Activated T-helper 17 cell treated with anti-CD3 and anti-CD28 coated beads, Interleukin-2, amount 50 U/mL, for 72 hours (primary cell): ENCODE measurements at places on chromosomes 12 and 14. TPM values are rescaled to one million over a fixed set of nuclear protein-coding genes. Genes with fewer than 3 reads are reported as not detected.

GRCh38 chr12:6125310-6125608, 789 bp upstream of the VWF start:
- ATAC-seq: no peak

GRCh38 chr12:113935459-113935858, 30.7 kb downstream of the RBM19 start:
- ATAC-seq: no peak

DNA sequence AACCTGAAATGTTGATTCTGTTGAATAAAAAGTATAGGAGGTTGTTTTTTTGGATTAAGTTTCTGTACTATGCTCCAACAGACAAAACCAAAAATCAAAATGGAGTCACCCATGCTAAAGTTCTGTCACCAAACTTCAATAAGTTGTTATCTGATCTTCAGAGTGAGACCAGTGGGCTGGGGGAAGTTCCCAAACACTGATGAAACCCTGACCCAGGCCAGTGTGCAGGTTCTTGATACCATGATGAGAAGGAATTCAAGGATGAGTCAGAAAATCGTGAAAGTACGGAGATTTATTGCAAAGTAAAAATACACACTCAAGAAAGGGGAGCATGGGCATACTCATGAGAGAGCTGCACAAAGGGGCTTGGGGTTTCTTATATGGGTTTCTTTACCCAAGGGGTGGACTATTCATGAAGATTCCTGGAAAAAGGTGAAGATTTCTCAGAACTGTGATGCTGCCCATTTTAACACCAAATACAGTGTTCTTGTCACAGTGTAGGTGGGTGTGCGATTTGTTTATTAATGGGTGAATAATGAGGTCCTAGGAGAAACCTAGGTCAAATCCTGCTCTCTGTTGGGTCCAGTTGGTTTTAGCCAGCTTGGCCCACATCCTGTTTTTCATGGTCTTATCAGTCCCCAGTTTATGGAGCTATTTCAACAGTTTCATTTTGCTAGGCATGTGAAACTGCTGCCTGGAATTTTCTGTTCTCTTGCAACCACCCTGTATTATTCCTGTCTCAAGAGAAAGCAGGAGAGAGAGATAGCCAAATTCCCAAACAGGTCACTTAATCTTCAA, 27.5 kb upstream of the DENND5B start:
- ATAC-seq: peak; percentile 21

- no peak for ATAC-seq
Observed at GRCh38 chr12:56307221-56307965, 7.3 kb upstream of the CS start.

DNA sequence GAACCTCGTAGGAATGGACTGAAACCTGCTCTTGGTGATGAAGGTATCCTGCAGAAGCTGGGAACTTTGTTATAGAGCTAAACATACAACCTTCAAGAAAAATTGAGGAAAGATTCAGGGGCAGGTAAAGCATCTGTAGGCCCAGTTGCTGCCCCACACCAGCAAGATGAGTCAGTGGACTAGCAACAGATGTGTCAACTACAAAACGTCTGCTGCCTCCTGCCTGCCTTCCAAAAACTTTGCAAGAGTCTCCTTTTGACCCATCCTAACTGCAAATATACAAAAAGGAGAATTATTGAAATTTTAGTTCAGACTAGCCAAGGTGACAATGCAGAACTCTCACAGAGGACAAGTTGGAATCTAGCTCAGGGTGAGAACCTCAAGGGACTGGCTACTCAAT, 60.9 kb upstream of the TMTC1 start:
- ATAC-seq: no peak

DNA sequence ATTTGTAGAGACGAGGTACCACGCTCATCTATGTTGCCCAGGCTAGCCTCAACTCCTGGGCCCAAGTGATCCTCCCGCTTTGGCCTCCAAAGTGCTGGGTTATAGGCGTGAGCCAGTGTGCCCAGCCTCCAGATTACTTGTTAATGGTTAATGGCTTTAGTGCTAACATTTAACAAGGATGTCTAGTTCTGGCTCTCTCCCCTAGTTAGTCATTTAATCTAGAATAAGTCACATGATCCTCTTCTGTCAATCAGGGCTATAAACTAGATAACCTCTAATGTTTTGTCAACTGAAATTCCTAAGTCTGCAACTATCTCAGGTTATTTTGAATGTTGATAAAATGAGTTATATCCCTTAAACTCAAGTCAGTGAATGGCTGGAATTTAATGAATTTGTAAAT, 15.7 kb downstream of the ACTR6 start:
- no peak for ATAC-seq

GRCh38 chr14:69214393-69214792, 23.1 kb downstream of the EXD2 start:
- no peak for ATAC-seq

GRCh38 chr12:121050725-121051124, 11.7 kb upstream of the OASL start:
- no peak for ATAC-seq

DNA sequence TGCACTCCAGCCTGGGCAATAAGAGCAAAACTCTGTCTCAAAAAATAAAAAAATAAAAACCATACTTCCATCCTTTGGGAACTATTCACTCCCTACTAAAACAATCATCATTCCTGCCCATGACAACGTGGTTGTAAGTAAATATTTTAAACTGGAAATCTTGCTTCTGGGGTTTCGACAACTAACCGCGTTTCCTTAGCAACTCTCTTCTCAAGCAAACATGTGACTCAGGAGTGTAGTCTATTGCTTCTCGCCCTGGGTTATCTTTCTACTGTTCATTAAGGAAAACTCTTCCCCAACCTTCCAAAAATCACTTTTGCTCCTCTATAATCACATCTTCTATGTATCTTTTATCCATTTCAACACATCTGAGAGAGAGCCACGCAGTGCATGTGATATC, 21.8 kb downstream of the APPL2 start:
- no peak for ATAC-seq

- ATAC-seq: no peak
Observed at GRCh38 chr12:67818459-67818903, 169.9 kb downstream of the DYRK2 start.

DNA sequence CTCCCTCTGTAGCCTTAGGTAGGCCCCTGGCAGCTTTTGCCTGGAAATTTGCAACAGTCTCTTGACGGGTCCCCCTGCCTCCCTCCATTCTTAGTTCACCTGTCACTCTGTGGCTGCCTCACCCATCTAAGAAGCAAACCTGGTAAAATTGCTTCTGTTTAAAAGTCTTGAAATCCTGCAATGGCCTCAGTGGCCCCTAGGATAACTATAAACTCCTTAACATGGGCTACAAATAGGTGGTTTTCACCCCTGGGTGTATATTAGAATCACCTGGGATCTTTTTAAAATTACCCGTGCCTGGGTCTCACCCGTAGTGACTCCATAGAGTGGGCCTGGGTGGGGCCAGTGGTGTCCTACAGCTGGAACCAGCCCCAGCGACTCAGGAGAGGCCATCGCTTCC, 332.7 kb downstream of the CACNA1C start:
- no peak for ATAC-seq

DNA sequence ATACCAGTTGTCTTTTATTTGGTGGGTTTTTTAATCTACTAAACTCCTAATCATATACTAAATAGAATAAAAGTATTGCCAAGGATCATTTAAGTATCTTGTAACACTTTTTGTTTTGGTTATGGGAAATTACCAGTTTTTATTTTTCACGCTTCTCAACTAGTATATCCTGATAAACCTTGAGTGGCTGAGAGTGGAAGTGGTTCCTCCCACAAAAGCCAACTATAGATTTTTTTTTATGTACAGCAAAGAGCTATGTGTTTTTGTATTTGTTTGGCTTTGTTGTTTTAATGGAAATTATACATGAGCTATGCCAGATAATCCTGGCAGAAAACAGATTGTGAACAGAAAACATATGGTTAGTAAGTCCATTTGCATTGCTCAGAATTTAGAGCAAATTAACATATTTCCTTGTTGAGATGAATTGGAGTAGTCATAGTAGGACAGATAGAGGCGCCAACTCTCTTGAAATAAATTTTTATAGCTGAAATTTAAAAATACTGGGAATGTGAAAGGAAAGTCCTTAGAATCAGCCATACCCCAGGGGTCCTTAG, 60.9 kb upstream of the PSMA6 start:
- peak; percentile 37 for ATAC-seq

GRCh38 chr12:132367852-132368251, 38.5 kb upstream of the GALNT9 start:
- ATAC-seq: no peak

- no peak for ATAC-seq
Observed at GRCh38 chr14:87526731-87527130, 466.3 kb downstream of the GALC start.

DNA sequence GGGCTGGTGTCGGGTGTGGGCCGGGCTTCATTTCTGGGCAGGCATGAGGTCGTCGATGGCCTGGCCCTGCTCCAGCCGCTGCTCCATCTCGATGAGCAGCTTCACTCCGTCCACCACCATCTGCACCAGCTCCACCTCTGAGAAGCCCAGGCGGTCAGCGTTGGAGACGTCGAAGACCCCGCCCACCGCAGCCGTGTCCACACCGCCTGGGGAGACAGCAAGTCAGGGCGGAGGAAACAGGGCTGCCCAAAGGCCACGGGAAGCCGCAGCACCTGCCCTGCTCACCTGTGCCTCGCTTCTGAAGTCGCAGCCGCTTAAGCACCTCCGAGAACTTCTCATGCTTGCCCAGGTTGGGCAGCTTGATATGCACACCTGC, 2.8 kb downstream of the CKB start:
- no peak for ATAC-seq

DNA sequence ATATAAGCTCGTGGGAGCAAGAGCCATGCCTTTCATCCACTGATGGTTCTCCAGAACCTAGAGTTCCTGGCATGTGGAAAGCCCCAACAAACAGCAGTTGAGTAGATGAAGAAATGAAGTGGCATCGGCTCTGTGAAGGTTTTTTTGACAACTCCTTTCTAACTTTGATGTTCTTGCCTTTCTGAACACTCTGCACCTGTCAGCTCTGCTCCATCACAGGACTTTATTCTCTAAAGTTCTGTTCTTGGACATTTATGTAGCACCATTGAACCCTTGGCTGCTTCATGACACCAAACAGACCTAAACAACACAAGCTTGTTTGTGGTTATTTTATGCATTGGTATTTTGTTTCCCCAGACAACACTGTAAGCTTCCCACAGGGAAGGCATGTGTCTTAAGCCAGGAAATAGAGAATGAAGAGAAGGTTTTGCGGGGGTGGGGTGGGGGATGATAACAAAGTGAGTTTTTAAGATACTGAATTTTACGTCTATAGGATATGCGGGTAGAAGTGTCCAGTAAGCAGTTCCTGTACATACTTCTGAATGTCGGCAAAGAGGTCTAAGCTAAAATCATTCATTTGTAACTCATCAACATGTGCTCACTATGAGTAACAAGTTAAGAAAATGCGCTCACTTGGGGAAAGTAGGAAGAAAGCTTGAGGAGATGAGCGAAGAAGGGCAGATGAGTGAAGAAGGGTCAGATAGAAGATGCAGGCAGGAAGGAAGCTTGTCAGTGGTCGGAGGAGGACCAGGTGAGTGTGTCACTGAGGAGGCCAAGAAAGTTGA, 146.0 kb upstream of the PLEKHG7 start:
- ATAC-seq: peak; percentile 55

- ATAC-seq: no peak
Observed at GRCh38 chr12:20142316-20142715, 226.0 kb upstream of the PDE3A start.

DNA sequence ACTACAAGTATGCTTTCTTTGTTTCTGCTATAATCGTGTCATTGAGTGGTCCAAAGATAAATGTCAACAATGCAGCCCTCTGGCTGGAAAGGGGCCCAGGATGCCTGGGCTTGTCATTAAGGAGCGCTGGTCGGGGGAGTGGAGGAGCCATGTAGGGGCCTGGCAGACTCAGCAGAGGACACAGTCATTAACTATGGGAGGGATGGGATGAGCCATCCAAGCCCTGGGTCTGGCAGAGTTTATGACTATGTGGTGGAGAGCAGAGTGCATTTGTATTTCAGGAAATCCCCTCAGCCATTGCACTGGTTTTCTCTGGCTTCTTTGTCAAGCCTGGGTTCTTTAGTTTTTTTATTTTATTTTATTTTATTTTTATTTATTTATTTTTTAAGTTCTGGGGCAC, 243.1 kb downstream of the C12orf75 start:
- ATAC-seq: no peak

GRCh38 chr12:72207079-72207478, 65.1 kb upstream of the TRHDE start:
- no peak for ATAC-seq

GRCh38 chr14:85165094-85165493, 364.9 kb upstream of the FLRT2 start:
- ATAC-seq: no peak

- ATAC-seq: peak; percentile 65
Observed at GRCh38 chr12:15648558-15648957, 140.6 kb downstream of the EPS8 start.

- no peak for ATAC-seq
Observed at GRCh38 chr14:38761033-38761432, 342.0 kb downstream of the SEC23A start.

DNA sequence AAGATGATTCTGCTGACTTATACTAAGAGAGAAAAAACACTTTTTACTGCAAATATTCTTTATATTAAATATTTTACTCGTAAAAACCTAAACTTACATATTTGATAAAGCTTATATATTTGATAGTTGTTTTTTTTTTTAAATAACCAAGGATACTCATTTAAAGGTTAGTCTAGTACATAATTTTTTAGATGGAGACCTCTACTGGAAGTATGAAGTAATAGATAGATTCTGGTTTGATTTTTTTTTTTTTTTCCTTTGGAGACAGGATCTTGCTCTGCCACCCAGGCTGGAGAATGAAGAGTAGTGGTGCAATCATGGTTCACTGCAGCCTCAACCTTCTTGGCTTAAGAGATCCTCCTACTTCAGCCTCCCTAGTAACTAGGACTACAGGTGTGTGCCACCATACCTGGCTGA, 16.4 kb downstream of the ARID2 start:
- no peak for ATAC-seq

- peak; percentile 54 for ATAC-seq
Observed at GRCh38 chr12:89636776-89637160, 71.9 kb downstream of the ATP2B1 start.

DNA sequence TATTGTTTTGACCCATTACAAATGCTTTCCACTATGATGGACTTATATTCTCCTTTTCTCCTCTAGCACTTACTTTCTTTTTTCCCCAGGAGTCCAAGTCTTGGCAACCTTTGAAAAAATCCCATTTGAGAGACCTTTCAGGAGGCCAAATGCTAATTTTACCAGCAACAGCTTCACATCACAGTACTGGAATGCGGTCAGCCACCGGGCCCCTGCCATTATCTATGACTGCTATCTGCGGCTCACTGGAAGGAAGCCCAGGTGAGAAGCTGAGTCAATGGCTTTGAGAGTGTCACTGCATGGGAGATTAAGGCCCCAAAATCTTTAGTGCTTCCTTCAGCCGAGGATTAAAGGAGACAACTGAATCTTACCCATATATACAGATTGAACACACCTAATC, 64.2 kb downstream of the ERGIC2 start:
- no peak for ATAC-seq

- no peak for ATAC-seq
Observed at GRCh38 chr14:66619952-66620351, 112.0 kb downstream of the GPHN start.

RNF34 gene
- 62.8 TPM for total RNA-seq

ASB2 gene
- total RNA-seq: 48.5 TPM

AQP2 gene
- not detected for total RNA-seq

STRAP gene
- 131 TPM for total RNA-seq

CCDC177 gene
- not detected for total RNA-seq

AQP6 gene
- not detected for total RNA-seq

RPS6KA5 gene
- 30.0 TPM for total RNA-seq

RBP5 gene
- not detected for total RNA-seq

CFAP73 gene
- total RNA-seq: 1.2 TPM

CLEC9A gene
- total RNA-seq: not detected

TAMALIN gene
- total RNA-seq: 3.5 TPM

FOXG1 gene
- total RNA-seq: not detected

NRIP2 gene
- not detected for total RNA-seq

TSPAN19 gene
- total RNA-seq: not detected

OR4E2 gene
- total RNA-seq: not detected
